Stimulated activated CD8-positive, alpha-beta memory T cell treated with anti-CD3 and anti-CD28 coated beads, Interleukin-12 subunit alpha, Interleukin-12 subunit beta, amount 100 ng/mL, for 1 hour (primary cell): ENCODE measurements at places on chromosomes 2 and 18.

GRCh38 chr18:79106084-79106483 lies 36.9 kb downstream of the ATP9B start:
- no peak for DNase-seq

DNA sequence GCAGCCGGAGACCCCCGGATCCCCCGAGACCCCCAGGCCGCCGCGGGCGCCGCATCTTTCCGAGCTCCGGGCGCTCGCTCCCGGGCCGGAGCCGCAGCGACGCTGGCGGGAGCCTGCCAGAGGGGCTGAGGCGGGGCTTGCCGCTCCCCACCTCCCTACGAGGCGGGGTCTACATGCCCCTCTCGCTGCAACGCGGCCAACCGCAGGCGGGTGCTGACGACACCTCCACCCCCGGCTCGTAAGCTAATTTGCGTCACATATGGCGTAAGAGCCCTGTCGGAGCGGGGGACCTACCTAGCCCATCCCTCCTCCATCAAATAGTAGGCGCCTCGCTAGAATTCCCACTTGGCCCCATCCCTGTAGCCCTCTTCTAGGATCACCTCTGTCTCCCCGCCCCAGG lies at the start of gene PTPRN:
Gene PTPRN, minus strand, starts transcription at position 124 of the 400 bp plus-strand sequence. Its CDS starts 69 bp downstream, at position 55.
- no peak for DNase-seq

GRCh38 chr2:20071397-20072383 lies 20.3 kb upstream of the LAPTM4A start:
- no peak for DNase-seq

- no peak for DNase-seq
Observed at GRCh38 chr2:84839851-84840250, 41.0 kb downstream of the TRABD2A start.

DNA sequence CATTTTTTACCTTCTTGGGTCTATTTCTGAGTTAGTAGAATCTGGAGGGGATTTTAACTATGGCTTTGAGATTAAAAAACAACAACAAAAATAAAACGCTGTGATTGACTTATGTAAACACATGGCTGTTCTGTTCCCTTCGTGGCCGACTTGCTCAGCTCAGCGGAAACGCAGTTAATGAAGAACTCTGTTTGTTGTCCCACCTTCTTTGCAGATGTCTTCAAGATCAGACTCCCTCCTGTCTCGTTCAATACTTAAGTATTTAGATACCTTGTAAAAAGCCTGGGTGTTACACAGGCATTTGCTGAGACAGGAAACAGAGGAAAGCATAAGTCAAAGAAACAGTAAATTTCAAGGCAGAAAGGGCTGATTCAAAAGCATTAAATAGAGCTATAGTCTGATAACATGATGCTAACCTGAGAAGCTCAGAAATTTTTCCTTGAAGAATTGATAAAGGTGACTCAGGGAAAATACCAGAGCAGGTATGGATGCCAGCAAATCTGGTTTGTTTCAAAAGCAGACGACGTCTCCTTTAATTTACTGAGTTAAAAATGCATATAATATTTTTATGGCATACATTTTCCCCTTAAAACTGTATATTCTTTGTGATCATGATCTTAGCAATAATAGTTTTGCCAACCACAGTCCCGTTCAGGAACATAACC lies 21.7 kb upstream of the POLI start:
- DNase-seq = no peak

GRCh38 chr2:80531319-80531718 lies 226.8 kb upstream of the LRRTM1 start:
- DNase-seq = no peak

DNA sequence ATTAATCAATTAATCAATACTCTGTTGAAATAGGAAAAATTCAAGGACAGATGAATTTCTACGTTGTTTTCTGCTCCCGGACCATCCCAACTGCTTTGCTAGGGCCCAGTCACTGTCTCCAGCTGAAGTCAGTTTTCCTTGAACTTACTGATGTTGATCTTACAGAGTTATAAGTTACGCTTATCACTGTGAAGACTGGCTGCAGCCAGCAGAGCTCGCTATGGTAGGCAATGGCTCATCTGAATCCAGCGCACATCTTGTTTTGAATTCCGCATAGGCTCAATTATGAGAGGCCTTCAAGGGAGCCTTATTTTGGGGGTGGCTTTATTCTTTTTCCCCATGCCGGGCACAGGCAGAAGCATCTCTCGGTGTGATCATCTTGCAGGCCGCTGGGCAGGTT lies 2.7 kb downstream of the MC2R start:
- no peak for DNase-seq

- no peak for DNase-seq
Observed at GRCh38 chr2:224885836-224886547, 156.3 kb downstream of the DOCK10 start.

DNA sequence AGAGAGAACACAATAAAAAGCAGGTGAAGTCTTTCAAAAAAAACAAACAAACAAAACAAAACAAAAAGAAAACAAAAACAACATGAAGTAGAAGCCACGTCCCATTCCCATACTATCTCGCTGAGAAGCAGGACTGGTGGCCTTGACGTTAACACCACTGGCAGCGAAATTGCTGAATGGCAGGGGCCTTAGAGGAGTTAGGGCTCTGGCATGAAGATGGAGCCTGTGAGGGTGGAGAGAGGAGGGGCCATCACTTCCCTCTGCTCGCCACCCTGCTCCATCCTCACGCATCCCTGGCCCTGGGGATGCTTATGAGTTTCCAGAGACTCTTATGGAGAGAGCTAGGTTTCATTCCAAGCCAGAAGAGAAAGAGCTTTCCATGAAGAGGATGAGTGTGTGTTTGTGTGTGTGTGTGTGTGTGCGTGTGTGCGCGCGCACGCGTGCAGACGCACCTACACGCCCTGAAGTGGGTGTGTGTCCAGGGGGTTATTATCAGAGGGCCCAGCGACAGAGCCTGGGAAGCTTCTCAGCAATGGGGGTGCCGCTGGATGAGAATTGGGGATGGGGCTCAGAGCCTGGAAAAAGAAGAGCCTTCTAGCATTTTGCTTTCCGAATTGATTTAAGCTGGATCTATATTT lies 20.4 kb upstream of the IMPA2 start:
- no peak for DNase-seq

GRCh38 chr2:23478087-23478932 lies 93.3 kb downstream of the KLHL29 start:
- DNase-seq = no peak

GRCh38 chr2:236054125-236054524 lies 114.1 kb downstream of the GBX2 start:
- no peak for DNase-seq

DNA sequence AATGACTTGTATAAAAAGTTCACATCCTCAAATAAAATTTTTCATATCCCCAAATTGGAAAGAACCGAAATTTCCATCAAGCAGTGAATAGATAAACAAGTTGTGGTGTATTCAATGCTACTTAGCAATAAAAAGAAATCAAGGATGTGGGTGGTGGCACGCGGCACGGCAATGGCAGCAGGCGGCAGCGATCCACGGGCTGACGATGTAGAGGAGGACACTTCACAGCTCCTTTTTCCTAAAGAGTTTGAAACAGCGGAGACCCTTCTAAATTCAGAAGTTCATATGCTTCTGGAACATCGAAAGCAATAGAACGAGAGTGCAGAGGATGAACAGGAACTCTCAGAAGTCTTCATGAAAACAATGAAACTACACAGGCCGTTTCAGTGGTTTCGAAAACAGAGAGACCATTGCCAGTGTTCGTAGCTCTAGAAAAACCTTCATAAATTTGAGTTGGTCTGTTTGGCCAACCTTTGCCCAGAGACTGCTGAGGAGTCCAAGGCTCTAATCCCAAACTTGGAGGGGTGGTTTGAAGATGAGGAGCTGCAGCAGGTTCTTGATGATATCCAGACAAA lies 9.8 kb upstream of the IL36A start:
- no peak for DNase-seq

- no peak for DNase-seq
Observed at GRCh38 chr2:151417650-151418049, 7.9 kb downstream of the RIF1 start.

GRCh38 chr2:189409131-189409530 lies 32.1 kb upstream of the WDR75 start:
- DNase-seq = no peak

DNA sequence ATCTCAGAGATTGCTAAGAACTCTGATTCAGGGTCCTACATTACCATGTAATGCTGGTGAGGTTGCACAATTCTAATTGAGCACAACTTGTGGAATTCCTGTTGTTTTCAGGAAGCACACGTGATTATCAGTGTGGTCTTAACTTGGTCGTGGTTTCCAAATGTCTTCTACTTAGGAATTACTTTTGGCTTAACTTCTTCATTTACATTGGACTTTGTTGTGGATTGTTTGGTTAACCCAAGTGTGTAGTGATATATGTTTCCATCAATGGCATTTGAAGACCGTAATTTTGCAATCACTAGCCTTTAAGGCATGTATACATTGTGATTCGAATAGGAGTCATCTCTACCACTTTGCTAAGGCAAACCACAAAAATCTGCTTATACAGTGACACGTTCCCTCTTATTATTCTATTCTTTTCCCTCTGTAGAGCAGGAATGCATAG lies 373.3 kb downstream of the IRS1 start:
- no peak for DNase-seq
